ENCODE measurements at places on chromosomes 6 and 20.

GRCh38 chr20:64057628-64058498 lies 5.1 kb upstream of the TCEA2 start:
- DNase-seq: peak; percentile 84

- DNase-seq: no peak
These were observed 32.2 kb downstream of the PYGB start for GRCh38 chr20:25280051-25280573.

DNA sequence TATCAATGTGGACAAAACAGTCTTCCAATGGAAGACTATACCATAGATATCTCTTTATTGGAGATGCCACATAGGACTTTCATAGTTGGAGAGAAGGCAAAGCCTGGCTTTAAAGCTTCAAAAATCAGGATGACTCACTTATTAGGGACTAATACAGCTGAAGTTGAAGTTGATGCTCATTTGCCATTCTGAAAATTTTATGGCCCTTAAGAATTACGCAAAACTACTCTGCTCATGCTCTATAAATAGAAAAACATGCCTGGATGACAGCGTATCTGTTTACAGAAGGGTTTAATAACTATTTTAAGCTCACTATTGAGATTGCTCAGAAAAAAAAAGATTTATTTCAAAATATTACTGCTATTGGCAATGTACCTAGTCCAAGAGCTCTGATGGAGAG lies 155.5 kb upstream of the DST start:
- DNase-seq: peak; percentile 33

DNA sequence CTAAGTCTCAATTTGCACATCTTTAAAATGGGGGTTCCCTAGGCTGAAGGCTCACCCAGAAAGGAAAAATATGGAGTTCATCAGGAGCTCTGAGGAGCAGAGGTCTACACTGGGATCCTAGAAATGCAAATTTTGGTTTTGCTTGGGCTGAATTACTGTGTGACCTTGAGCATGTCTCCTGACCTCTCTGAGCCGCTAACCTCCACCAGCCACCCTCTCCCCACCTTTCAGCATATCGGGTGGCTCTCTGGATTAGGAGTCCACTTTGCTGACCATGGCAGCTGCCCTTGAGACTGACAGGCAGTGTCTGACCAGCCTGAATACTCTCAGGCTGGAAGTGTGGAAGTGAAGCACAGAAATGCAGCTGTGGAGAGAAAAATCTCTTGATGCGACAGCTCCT lies 165.9 kb upstream of the LRFN2 start:
- DNase-seq: no peak

DNA sequence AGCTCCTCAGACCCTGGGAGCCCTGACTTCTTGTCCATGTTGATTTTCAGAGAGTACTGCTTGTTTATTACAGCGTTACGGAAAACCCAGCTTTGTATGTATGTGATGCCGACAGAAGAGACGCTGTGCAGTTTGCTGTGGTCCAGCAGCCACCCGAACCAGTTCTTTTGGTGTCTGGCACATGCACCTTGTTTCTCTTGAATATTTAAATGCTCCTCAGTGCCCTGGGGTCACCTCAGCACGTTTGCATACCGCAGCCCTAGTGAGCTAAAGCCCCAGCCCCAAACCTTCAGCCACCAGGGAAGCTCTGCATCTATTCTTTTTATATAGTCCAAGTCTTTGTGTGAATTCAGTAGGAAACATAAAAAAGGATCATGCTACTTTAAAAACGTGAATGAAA lies 39.9 kb downstream of the AFDN start:
- DNase-seq: no peak

GRCh38 chr6:110327391-110327790 lies 30.8 kb downstream of the METTL24 start:
- DNase-seq: no peak

DNA sequence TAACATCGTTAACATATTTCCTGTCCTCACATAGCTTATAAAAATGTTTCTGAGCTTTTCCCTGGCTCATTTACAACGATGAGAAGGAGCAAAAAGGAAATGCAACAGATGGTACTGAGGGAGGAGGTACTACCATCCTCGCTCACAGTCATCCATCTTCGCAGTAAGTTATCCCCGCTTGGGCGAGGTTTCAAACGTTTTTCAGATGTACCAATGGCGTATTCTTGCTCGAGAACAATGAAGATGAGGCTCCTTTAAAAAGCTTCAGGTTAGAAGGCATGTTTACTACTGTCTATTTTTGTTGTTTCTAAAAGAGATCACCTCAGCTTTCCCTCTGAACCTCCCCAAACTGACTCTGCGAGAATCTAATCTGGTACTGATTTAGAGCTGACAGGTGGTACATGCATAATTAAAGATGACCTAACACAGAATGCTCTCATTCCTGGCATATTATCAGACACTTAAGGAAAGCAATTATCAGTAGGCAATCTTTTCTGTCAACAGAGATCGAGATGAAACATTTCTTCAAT lies 178.7 kb downstream of the GJA10 start:
- DNase-seq: no peak

GRCh38 chr6:43122146-43122545 lies 46.0 kb downstream of the PTK7 start:
- DNase-seq: no peak

- no peak for DNase-seq
These were observed 14.9 kb upstream of the BLOC1S5 start for GRCh38 chr6:8079126-8079525.

GRCh38 chr6:19755181-19755580 lies 82.0 kb upstream of the ID4 start:
- DNase-seq: no peak

GRCh38 chr6:150299873-150300485 lies 68.8 kb upstream of the IYD start:
- no peak for DNase-seq

- no peak for DNase-seq
These were observed 16.9 kb upstream of the SLC35F1 start for GRCh38 chr6:117890172-117890571.

DNA sequence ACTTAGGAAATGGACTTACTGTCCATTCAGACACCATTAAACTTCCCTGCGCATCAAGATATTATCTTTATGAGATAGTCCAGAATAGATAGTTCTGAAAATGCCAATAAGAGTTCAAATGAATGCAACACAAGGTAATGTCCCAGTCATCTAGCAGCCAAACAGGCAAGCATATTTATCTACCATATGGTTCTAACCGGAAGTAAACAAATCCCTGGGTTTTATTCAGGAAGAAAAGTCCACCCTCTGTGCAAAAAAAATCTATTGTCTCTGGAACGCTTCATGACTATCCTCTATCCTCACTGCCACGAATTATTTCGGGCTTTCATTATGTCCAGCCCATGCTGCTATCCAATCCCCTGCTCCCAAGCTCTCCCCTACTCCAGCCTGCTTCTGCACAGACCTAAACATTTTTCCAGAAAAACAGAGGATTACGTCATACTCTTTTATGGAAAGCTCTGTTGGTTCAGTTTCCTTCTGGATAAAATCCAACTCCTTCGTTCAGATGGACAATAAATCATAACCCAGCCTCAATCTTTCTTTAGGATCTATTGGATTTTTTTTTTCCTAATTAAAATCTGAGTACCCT lies 11.4 kb downstream of the PPIL6 start:
- DNase-seq: no peak

GRCh38 chr6:42363926-42364849 lies 87.5 kb downstream of the TRERF1 start:
- peak; percentile 69 for DNase-seq

DNA sequence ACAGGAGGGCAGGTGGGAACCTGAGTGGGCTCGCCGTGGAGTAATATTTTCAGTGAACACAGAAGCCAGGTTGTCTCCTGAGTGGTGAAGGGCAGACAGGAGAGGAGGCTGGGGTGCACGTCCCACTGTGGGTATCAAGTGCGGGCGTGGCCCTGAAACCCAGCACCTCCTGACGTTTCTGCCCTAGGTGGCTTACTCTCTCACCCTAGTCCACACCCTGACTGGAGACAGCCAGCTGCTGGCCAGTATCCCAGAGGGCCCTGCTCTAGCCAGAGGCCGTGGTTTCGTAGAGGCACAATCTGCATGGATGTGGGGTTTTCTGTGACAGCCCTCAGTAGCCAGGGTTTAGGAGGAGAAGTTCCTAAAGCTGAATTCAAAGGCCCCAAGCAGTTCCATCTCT lies 86.7 kb downstream of the TRERF1 start:
- DNase-seq: no peak

DNA sequence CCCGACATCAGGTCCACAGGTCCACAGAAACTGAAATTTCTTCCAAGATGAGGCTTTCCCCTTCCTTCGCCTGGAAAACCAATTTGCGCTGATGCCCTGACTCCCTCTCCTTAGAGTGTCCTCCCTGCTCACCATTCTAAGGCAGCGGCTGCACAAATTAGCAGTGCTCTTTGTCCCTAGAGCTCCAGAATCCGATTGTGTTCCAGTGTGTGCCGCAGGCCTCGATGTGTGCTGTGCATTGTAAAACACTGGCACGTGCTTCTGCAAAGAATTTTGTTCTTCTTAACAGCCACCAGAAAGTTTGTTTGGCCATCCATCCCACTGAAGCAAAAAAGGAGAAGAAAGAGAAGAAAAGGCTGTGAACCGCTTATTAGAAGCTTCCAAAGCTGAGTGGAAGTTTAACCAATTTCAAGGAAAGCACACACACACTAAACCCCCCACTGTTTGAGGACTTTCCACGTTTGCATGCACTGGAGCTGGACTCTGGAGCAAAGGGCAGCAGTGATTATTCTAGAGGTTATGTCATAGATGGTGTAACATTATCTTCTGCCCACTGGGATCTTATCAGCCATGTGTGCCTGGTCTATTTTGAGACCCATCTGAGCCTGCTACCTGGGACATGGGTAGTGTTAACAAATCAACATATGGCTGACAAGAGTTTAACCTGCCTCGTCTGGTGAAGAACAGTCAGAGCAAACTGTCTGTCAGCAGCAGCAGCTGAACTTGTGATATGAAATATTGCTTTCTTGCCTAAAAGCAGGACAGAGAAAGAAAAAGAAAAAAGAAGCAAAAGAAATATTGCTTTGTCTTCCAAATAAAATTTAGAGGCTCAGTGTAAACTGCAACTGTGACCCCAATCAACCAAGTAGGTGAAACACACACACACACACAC lies 64.9 kb upstream of the RREB1 start:
- DNase-seq: peak; percentile 50

- DNase-seq: no peak
These were observed 106.3 kb downstream of the PRKN start for GRCh38 chr6:162621246-162621645.

- DNase-seq: peak; percentile 58
These were observed 107.6 kb upstream of the CEP85L start for GRCh38 chr6:118758946-118759345.

- DNase-seq: no peak
These were observed 55.6 kb downstream of the MYB start for GRCh38 chr6:135236732-135237131.

GRCh38 chr20:63645218-63645617 lies 8.0 kb downstream of the STMN3 start:
- no peak for DNase-seq

DNA sequence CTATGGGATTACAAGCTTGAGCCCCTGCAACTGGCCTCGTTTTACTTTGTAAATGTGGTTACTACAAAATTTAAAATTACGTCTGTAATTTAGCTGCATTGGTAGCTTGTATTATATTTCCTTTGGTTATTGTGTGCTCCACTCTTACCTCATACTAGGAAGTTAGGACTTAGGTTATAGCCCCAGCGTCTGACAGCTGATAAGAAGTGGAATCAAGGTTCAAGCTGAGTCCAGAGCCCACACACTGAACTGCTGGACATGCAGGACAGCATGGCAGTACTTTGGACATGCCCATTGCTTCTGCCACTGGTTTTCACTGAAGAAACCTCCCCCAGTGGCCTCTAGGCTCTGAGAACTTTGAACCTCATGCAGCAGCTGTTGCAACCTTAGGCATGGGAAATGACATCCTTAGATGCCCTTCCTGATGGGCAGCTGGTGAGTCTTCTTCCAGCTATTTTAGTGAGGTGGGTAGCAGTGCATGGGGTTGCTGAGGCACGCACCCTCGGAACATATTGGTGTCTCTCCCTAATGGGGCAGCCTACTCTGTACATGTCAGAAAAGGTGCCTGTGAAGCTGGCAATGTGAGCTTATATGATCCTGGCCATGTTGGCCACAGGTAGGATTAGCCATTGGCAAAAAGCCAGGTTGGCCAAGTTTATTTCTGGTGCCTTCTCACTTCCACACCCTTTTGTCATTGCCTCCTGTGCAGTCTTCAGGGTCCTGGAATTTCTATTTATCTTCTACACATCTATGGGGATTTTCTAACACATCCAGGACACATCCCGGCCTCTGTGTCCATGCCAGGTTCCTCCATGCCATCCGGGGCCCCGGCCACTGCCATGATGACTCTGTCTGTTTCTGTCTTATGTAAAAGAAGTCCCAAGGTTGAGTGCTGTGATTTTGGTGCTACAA lies 85.3 kb downstream of the CDS2 start:
- DNase-seq: no peak

GRCh38 chr6:170057961-170058877 lies 232.7 kb downstream of the DLL1 start:
- no peak for DNase-seq

DNA sequence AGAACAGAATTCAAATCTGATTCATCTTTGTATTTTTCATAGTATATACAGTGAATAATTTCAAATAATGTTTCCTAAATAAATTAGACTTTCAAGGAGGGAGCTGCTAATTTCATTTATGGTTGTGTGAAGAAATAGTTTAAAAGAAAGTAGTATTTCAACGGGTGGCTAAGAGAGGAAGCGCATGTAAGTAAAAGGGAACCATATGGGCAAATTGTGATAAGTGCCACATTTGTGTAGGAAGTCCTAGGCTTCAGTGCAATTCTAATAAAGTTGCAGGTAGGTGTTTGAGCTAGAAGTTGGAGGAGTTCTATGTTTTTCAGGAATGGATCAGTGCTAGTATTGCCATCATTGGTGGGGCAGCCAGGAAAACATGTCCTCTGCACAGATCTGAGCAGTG lies 178.8 kb upstream of the PRDM1 start:
- no peak for DNase-seq

DNA sequence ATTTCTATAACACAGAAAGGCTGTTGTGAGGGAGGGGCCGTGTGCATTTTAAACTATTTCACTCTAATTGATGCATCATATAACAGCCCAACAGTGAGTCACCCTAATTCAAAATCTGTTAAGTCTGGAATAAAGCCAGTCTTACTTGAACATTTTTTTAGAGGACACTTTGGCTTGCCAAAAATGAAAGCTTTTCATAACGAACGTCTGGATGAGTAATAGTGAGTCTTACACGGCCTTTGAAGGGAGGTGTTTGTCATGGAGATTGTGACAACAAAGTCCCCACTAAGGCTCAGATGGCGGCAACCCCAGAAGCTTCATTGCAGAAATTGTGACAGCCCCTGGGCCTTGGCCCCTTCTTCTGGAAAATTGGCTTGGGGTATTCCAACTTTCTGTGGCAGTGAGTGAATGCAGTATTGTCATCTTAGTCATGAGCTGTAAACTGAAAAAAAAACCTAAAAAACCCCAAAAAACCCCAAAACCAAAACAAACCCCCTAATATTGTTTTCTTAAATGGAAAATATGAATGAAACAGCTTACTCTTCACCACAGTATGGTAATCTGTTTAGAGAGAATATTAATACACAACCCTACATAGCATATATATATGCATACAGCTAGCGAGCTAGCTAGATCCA lies 92.6 kb upstream of the CLDN20 start:
- DNase-seq: no peak

GRCh38 chr20:2350606-2351005 lies 30.1 kb upstream of the TGM6 start:
- DNase-seq: no peak

GRCh38 chr6:106152952-106153351 lies 66.8 kb downstream of the PRDM1 start:
- DNase-seq: peak; percentile 30

All from suppressor macrophage (primary cell).